MM.1S (cell line): ENCODE measurements at places on chromosomes 5 and 9.

DNA sequence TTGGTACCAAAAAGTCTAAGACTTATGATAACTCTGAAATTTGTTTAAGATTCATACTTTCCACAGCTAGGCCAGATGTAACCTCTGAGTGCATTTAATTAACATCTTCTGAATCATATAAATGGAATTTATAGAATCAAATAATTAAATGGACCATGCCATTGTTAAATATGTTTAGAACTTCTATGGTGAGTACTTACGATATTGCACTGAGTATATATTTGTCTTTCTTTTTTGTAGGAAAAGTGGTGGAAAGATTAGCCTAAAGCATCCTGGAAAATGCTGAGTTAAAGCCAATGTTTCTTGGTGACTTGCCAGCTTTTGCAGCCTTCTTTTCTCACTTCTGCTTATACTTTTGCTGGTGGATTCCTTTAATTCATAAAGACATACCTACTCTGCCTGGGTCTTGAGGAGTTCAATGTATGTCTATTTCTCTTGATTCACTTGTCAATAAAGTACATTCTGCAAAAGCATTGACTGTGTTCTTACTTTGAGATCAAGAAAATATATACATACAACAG lies 11.9 kb downstream of the SPINK6 start:
- no peak for DNase-seq

GRCh38 chr9:130755377-130756007 lies 61.9 kb downstream of the EXOSC2 start:
- DNase-seq, result no peak

GRCh38 chr9:104028827-104029226 lies 65.3 kb upstream of the SMC2 start:
- no peak for DNase-seq

DNA sequence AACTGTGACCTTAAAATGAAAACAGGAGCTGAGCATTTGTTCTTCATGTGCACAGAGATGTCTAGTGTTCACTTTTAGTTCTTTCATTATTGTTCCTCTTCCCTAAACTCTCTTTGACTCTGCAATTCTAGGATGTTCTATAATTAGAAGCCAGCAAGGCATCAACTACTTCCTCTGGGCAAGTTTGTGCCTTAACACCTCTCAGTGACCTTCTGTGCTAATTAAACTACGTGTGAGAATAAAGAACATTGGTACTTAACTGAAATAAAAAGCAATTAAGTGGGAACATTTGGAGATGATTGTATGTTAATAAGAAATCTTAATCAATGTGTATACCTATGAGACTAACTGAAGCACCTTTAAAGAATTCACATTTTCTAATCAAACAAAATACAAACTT lies 242.8 kb downstream of the RASEF start:
- no peak for DNase-seq

DNA sequence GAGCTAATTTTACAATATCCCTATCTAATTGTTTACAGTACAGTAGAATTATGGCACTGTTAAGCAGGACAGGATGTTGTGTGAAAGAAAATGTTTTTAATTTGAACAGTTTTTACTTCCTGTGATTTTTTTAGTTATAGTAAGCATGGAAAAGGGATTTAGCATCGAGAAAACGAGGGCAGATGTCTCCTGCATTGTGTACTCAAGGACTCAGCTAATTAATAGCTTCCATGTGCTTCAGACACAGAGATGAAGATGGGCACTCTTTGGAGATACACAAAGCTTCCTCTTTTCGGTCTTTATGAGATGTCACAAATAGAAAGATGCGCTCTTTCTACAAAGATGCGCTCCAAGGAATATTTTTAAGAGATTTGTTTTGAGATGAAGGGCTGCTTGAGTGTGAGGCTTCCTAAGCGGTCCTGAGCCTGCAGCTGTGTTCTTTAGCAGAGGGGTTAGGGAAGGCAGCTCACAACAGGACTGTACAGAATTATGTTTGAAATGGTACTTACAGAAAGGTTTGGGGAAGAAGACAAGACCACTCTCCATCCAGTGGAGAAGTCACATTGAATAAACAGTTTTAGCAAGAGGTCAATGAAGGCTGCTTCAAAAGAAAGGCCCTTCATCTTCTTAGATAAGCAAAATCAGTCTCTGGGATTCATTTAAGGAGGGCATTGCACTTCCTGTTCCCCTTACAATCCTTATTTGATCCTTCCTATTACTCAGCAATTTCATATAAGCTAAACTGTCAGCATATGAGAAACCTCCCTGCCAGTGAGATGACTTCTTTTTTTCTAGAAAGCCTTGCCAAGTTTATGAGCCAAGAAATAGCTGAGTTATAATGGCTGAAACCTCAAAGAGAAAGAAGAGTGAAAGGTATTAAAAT lies 311.5 kb downstream of the EFNA5 start:
- no peak for DNase-seq

- peak; percentile 67 for DNase-seq
These were observed 11.2 kb upstream of the RIC1 start for GRCh38 chr9:5617749-5618148.

GRCh38 chr9:1881708-1882295 lies 133.3 kb upstream of the SMARCA2 start:
- DNase-seq, result no peak

GRCh38 chr5:138753794-138754698 lies 821 bp downstream of the CTNNA1 start:
- no peak for DNase-seq

DNA sequence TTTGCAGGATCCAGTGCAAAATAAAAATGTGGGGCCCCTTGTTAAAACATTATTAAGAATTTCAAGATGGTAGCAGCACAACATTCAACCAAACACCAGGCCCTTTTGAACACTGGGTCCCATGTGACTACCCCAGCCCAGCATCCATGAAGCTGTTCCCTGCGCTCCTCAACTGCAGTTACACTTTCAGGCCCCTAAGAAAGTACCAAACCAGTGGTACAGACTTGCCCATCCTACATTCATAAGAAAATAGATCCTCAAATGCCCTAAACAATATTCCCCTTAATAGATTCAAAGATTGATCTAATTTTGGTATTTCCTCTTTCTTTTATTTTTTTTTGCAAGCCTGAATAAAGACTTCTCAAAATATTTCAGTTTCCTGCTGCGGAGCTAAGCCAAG lies 201.7 kb downstream of the EFNA5 start:
- DNase-seq, result no peak

- peak; percentile 19 for DNase-seq
These were observed 179.1 kb downstream of the GOLPH3 start for GRCh38 chr5:31995006-31995405.

- DNase-seq, result no peak
These were observed 20.8 kb downstream of the ENHO start for GRCh38 chr9:34501889-34502425.

GRCh38 chr9:69397384-69398214 lies 72.6 kb downstream of the ENTREP1 start:
- DNase-seq, result no peak

DNA sequence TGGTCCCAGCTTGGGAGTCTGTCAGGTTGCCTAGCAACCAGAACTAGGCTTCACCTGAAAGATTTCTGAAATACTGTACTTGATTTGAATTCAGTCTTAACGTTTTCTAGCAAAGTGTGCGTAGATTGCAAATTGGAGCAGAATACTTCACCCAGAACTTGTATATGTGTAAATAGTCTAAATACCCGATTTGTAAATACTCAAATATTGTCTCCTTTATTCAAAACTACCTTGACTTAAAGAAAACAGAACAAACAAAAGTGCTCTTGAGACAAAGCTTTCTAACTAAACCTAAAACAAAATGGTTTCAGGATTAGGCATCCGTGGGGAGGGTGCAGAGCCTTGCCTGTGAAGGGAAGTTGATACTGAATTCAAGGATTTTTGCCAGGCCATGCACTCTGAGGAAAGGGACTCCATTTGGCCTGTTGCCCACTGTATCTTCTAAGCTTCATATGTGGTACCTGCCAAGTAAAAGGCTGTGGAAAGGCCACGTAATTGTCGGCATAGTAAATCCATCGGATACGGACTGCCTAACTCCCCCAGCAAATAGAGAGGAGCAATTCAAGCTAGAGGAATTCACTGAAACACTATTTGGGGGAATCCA lies 744 bp upstream of the HMGCS1 start:
- DNase-seq, result peak; percentile 18

GRCh38 chr9:89410641-89411350 lies 87.1 kb downstream of the SEMA4D start:
- DNase-seq, result no peak

DNA sequence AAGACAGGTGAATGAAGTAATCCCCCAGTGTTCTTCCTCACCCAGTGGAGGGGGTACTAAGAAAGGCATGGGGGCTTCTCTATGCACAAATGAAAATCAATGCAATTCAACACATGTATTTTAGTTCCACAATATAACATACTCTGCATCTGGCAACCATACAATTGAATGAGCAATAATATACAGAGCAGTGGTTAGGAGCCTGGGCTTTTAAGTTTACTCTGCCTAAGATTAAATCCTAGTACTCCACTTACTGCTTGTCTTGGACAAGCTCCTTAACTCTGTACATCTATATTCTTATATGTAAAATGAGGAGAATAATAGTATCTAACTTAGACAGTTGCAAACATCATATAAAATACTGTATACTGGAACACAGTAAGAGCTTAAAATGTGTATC lies 195.4 kb upstream of the TRIM32 start:
- no peak for DNase-seq

- DNase-seq, result no peak
These were observed 105.2 kb downstream of the DAB2IP start for GRCh38 chr9:121756474-121757280.

DNA sequence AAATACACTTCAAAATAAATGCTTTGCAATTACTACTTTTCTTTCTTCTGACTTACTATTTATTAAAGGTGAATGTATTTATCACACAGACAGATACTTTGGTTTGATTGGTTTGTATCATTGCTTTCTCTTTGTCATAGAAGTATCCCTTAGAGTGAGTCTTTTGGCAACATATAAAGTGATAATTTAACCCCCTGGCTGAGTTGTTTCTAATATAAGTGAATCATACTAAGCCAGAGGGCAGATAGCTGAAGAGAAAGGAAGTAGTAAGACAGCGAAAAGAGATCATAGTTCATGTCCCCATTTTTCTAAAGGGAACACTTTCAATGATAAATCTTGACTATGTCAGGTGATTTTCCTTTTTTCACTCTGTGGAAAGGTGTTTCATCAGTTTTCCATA lies 38.6 kb downstream of the CAMK4 start:
- no peak for DNase-seq

GRCh38 chr5:141864371-141865370 lies 13.5 kb downstream of the PCDH1 start:
- peak; percentile 96 for DNase-seq

GRCh38 chr9:34276772-34277171 lies 52.3 kb downstream of the KIF24 start:
- no peak for DNase-seq

DNA sequence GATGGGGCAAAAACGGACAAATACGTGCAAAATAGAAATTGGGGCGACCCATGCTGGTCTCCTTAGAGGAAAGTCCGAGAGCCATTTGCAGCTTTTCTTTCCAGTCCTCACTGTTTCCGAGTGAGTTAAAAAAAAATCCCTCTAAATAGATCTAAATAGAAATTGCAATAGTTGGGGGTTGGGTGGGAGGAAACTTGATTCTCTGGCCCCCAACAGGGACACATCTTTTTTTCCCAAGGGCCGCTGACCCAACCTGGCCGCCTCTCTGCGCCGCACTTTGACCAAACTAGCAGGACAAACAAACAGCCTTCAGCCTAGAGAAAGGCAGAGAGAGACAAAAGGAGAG lies 2.8 kb upstream of the NKX2-5 start:
- DNase-seq, result no peak

- no peak for DNase-seq
These were observed 21.0 kb downstream of the STOM start for GRCh38 chr9:121349009-121349408.

DNA sequence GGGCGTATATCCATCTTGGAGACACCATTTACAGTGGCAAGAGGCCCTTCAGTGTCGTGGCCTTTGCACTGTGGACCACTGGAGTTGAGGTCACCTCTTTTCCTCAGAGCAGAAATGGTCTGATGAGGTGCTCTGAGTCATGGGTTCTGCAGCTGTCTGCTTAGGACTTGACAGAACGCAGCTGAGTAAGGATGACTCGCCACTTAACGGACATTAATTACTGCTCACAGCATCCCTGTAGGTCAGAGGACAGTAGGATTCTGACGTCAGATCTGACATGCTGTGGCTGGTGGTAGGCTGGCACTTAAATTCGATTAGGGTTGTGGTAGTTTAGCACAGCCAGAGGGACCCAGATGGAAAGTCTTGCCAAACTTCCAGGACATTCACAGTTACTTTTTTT lies 479.4 kb downstream of the DMAC1 start:
- DNase-seq, result no peak

GRCh38 chr5:80976985-80977384 lies 16.8 kb downstream of the RASGRF2 start:
- DNase-seq, result no peak

- DNase-seq, result no peak
These were observed 82.4 kb upstream of the SELENOP start for GRCh38 chr5:42894057-42894456.

- no peak for DNase-seq
These were observed 128.3 kb upstream of the C9orf72 start for GRCh38 chr9:27701587-27701986.

GRCh38 chr5:36751886-36752285 lies 124.7 kb upstream of the NIPBL start:
- DNase-seq, result no peak

DNA sequence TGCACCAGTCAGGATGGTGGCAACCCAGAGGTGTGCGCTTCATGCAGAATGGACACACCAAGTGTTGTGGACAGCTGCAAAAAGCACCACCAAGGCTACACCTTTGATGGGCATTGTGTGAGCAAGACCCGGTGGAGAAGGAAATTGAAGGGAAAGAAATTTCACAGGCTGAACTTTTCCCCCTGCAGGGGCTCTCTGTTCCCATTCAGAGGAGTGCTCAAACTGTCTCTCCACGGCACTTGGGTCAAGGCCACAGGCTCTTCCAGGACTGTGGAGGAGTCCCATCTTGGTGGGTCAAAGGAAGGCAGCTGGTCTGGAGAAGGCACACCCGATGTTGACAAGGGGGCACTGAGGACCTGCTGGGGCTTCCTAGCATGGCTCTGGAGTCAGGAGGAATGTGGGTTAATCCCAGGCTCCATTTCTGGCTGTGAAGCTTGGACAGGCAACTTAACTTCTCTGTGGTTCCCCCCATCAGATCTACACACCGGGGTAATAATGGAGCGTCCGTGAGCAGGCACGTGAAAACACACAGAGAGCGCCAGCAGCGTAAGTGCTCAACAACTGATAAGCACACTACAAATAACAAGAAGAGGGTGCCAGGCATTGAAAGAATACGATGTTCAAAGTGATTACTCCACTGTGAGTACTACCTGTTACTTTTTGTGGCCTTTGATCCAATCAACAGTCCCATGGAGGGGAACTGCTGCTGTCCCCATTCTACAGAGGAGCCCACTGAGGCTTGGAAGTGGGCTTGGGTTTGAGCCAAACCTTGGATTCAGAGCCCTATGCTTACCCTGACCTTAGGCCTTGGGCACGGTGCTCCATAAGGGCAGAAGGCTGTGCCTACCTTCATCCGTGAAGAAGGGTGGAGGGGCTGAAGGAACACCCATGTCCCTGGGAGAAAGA lies 34.2 kb upstream of the TIFAB start:
- no peak for DNase-seq

- DNase-seq, result no peak
These were observed 11.4 kb downstream of the CHD1 start for GRCh38 chr5:98917433-98917832.

GRCh38 chr5:92424785-92425426 lies 1041.8 kb upstream of the ARRDC3 start:
- DNase-seq, result no peak

- DNase-seq, result peak; percentile 66
These were observed 48.4 kb downstream of the GPR21 start for GRCh38 chr9:123081824-123082223.

GRCh38 chr5:5378531-5378930 lies 43.9 kb upstream of the ICE1 start:
- DNase-seq, result no peak
